ENCODE measurements at places on chromosomes 3 and 15. TPM values are rescaled to one million over a fixed set of nuclear protein-coding genes. Genes with fewer than 3 reads are reported as not detected.

DNA sequence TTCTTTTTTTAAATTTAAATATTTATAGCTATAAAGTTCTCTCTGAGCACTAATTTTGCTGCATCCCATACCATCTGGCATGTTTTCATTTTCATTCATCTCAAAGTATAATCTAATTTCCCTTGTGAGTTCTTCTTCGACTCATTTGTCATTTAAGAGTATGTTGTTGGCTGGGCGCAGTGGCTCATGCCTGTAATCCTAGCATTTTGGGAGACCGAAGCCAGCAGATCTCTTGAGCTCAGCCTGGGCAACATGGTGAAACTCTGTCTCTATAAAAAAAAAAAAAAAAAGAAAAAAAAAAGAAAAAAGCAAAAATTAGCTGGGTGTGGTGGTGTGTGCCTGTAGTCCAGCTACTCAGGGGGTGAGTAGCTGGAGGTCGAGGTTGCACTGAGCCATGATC, 34.8 kb downstream of the MAP1A start:
- no peak for DNase-seq

DNA sequence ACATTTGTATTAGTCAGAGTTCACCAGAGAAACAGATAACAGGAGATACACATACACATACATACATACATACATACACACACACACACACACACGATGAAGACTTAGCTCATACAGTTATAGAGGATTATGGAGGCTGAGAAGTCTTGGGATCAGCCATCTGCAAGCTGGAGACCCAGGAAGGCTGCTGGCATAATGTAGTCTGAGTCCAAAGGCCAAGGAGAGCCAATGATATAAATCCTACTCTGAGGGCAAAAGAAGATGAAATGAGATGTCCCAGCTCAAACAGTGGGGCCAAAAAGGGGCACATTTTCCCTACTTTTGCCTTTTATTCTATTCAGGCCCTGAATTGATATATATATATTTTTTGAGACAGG, 6.4 kb upstream of the TTC14 start:
- DNase-seq: no peak

GRCh38 chr3:160464321-160464720, 14.7 kb upstream of the TRIM59 start:
- no peak for DNase-seq

DNA sequence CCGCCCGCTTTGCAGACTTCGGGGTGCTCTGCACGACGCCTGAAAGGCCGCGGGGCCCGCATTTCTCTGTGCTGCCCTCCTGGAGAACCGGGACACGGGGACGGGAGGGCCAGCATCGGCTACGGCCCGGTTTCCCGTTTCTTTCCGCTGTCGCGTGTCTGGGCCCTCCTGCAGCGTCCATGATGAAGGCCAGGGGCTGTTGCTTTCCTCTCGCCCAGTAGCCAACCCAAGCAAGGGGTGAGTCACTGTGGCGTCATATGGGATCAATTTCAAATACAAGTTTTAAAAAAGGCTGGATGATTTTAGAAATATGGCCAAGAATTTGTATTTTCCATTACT, 435 bp downstream of the SLC35G2 start:
- DNase-seq: no peak

GRCh38 chr15:58773024-58773423, 1.9 kb downstream of the MINDY2 start:
- DNase-seq: no peak

GRCh38 chr3:2526926-2527325, 428.3 kb downstream of the CNTN4 start:
- DNase-seq: no peak

DNA sequence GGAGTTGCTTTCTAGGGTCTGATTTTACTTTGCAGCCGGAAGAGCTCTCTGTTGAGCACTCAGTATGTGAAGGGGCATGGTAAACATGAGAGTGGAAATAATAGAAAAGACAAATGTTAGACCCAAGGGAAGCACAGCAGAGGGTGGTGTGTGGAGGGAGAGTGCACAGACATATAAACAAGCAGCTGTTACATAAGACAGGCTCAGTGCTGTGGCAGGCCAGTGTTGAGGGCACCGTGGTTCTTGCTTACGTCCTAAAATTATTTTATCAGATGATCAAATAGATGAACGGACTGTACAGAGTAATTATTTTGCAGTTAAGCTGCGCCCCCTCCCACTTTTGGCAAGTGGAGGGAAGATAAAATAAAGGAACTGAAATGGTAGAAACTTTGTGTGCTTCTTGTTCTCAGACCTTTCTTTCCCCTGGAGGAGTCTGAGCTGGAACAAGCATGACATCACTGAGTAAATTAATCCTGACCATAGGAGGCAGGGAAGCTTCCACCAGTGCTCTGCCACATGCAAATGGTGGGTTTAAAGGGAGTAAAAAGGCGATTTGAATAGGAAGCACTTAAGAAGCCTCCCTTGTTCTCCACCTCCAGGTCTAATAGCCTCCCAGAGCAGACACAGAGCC, 205.6 kb downstream of the IL20RB start:
- peak; percentile 60 for DNase-seq

DNA sequence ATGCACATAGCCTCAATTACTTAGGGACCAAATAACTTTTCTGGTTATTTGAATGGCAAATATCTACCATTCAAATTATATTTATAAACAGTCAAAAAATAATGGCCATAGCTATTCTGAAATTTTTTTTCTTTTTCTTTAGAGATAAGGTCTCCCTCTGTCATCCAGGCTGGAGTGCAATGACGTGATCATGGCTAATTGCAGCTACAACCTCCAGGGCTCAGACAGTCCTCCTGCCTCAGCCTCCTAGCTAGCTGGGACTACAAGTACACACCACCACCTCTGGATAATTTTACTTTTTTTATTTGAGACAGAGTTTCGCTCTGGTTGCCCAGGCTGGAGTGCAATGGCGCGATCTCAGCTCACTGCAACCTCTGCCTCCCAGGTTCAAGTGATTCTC, 16.6 kb downstream of the PPP1R2 start:
- DNase-seq: no peak

The VEPH1 gene
- 1.7 TPM for polyA plus RNA-seq

DNA sequence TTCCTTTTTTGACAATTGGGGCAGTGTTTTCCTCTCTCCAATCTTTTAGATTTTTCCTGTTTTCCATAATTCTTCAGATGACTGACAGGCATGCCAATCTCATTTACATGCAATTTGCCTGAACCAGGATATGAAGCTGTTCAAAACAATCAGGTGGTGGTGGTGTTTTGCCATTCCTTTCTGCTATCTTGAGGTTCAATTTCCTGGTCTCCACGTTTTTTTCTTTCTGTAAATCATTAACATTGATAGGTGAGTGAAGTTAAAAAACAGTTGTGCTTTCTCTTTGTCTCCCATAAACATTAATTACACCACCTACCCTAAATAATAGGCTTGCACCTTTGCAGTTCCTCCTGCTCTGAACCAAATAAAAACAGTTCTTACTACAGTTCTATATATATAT, 49.1 kb downstream of the C2CD4A start:
- no peak for DNase-seq

DNA sequence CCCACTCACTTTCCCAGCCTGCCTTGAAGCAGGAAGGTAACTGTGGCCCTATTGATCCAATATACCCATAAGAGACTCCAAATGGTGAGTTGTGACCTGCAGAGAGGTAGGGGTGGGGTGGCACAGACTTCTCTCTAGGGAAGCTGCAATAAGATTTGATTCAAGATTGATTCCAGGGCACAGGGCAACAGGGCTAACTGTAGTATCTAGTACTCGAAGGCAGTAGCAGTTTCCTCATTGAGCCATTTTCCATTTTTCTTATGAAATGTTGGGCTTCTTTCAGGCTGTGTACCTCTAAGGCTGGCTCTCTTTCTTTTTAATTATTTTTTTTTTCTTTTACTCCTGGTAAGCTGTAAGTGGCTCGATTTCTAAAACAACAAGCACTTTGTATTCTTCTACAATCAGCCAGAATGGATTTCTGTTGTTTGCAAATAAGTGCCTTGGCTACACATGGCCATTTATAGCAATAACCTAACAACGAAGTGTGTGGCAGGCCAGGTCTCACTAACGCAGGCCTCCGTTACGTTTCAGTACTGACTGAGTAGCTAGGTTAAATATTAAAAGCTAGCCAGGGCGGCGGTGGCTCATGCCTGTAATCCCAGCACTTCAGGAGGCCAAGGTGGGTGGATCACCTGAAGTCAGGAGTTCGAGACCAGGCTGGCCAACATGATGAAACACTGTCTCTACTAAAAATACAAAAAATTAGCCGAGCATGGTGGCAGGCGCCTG, 19.3 kb downstream of the CCDC12 start:
- DNase-seq: no peak

DNA sequence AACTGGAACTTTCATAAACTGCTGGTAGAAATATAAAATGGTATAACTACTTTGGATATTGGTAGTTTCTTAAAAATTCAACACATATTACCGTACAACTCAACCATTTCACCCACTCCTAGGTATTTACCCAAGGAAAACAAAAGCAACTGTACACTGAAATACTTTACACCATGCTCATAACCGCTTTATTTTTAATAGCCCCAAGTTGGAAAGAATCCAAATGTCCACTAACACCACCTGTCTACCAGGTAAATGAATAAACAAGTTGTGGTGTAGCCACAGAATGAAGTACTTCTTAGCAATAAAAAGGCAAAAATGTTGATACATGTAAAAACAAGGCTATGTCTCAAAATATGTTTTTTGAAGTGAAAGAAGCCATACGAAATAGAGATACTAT, 215.9 kb upstream of the PEX5L start:
- no peak for DNase-seq

DNA sequence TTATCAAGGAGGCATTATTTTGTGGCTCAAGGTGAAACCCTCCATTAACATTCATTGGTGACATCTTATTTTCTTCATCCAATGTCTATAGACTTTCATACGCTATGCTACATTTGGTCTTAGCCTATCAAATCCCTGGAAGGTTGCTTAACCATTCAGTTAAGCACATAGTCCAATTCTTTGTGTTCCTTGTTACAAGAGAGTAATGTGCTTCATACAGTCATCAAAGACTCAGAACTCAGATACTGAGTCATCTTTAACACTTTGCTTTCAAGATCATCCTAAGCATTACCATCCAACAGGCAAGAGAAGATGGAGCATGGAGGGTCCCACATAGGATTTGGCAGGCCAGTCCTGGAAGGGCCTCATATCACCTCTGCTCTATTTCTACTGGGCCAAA, 1202.1 kb downstream of the ROBO1 start:
- DNase-seq: no peak

GRCh38 chr3:23701716-23702597, 103.8 kb upstream of the UBE2E1 start:
- DNase-seq: peak; percentile 70

- DNase-seq: no peak
Observed at GRCh38 chr15:101018016-101018415, 98.9 kb downstream of the LRRK1 start.

The DNAH1 gene
- 4.9 TPM for polyA plus RNA-seq

The ANKDD1A gene
- polyA plus RNA-seq: 9.9 TPM

- no peak for DNase-seq
Observed at GRCh38 chr3:41277790-41278465, 78.6 kb downstream of the CTNNB1 start.

The RUVBL1 gene
- polyA plus RNA-seq: 41.4 TPM

GRCh38 chr15:72599855-72600464, 54.5 kb upstream of the GOLGA6B start:
- DNase-seq: peak; percentile 46
